ENCODE measurements at places on chromosomes 2 and 18.
A peak's percentile ranks its signal among the peaks of the same experiment; 100 is the strongest.

DNA sequence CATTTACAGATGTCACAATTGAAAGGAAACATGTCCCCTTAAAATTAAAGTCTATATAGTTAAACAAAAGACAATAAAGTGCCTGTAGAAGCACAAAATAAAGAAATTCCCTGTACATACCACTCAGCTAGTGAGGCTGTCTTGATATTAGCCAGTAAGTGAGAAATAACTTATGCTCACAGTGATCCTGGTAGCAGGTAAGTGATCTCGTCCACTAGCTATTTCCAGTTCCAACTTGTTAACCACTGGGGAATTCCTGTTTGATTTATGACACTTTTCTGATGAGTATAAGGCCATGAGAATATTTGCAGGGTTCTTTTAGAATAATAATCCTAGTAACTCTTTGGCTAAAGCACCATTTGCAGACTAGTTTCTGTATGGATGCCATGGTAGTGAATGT, 127.9 kb upstream of the PGAP1 start:
- DNase-seq: no peak

DNA sequence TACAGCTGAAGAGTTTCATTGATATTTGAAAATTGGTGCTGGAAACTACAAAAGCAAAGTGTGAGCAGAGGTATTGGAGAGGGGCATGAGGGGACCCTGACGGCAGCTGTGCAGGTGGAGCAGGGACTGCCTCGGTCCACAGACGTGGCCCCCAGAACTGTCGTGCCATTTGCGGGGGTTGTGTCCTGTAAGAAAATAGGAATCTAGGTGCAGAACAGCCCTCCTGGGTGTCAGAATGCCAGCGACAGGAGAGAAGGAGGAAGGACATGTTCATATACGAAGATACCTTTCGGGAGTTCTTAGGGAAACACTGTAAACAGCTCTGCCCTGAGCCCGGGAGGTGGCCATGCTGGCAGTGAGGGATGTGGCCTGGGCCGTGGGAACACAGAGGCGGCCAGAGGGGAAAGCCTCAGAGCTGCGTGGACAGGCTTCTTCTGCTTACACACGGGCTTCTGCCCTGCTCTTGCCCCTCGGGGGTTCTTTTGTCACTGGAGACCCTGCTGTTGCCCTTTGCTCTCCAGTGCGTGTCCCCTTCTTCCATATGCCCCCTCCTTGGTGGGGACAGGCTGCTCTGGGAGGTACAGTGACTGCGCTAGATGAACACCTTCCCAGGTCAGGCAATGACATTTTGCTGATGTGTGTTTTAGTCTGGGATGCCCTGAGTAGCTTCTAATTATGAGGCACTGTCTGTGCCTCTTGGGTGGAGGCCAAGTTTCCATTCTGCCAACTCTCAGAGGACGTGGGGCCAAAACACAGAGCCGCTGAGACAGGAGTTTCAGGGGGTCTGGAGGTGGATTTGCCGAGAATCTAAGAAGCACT, 81.9 kb upstream of the TXNDC2 start:
- DNase-seq: no peak

- DNase-seq: no peak
These were observed 205.8 kb upstream of the NCKAP5 start for GRCh38 chr2:133773854-133774653.

DNA sequence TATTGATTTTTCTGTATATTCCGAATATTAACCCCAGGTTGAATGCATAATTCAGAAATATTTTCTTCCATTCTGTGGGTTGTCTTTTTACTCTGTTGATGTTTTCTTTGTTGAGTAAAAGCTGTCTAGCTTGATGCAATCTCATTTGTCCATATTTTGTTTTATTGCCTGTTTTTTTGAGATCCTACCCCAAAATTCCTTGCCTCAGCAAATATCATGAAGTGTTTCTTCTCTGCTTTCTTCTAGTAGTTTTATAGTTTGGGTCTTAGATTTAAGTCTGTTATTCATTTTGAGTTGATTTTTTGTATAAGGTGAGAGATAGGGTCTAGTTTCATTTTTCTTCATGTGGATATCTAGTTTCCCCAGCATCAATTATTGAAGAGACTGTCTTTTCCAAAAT, 467.9 kb upstream of the GCFC2 start:
- no peak for DNase-seq

DNA sequence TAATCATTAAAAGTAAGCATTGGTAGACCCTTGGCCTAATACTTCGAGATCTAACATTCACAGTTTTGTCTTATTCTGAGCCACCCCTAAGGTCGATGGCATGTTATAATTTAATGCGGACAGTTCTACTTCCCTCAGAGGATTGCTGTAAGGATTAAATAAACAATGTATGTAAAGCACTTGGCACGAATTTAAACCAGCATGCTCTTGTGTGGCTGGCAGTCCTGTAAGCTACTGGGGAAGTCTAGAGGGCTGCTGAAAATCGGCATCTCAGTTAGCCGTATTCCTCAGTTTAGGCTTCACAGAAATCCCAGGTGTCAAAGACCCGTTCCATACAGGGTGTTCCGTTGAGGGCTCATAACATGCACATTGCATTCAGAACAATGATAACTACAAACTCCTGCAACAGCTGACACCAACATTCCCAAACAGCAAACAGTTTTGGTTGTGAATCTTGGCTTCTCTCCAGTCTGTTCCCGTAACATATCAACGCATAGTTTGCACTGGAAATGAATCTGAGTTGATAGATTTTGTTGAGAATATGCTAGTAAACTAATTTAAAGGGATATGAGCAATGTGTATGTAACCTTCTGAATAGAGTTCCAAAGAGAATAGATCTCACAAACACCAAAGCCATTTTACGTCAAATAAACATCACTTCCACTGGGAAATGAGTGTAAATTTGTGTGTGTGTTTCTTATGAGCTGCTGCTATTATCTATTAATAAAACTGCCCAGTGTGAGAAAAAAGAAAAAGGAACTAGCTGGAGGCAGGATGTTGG, 52.2 kb upstream of the ACKR3 start:
- DNase-seq: no peak

DNA sequence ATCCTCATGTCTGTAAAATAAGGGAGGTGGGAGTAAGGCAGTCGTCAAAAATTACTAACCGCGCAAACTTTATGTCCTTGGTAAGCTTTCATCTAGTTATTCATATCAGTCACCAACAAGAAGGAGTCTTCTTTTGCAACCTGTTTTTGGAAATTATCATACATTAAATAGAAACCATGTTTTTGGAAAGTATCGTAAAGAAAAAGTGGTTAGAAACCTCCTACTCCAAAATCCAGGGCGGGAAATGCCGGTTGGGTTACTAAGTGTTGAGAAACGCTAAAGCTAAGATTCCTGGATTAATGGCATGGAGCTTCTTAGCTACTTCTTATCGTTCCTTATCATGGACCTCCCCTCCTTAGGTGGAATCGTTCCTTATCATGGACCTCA, 778 bp downstream of the BBS5 start:
- DNase-seq: peak; percentile 35

GRCh38 chr2:240465268-240465764, 29.9 kb downstream of the GPC1 start:
- DNase-seq: no peak

DNA sequence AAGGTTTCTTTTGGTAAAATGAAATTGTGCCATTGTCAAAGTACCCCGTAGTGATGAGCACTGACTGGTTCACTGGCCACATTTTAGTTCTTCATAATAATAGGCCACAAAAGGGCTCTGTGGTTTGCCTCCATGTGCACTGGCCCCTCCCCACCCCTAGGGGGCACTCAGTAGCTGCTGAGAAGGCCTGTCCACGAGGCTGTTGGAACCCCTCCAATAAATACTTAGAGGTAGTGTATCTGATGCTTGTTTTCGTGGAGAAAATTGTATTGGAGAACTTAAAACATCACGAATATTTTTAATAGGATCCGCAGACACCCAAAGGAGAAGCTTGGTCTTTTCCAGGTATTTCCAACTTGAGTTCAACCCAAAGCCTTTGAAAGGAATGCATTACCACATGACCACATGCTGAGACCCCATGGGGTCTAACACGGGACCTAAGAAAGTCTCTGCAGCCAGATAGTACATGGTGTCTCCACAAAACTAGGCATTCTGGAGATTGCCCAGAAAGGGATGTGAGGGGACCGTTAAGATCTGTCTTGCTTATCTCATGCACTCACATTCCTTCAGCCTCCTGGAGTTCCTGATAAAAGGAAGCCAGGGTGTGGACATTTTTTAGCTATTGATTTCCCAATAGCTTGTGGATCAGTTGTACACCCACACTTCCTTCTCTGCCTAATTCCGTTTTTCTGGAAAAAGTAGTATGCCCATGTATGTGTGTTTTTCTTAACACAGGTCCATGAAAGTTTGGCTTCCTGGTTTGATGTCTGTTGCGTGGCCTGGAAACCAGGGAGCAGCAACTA, 28.5 kb upstream of the NOSTRIN start:
- DNase-seq: peak; percentile 53

DNA sequence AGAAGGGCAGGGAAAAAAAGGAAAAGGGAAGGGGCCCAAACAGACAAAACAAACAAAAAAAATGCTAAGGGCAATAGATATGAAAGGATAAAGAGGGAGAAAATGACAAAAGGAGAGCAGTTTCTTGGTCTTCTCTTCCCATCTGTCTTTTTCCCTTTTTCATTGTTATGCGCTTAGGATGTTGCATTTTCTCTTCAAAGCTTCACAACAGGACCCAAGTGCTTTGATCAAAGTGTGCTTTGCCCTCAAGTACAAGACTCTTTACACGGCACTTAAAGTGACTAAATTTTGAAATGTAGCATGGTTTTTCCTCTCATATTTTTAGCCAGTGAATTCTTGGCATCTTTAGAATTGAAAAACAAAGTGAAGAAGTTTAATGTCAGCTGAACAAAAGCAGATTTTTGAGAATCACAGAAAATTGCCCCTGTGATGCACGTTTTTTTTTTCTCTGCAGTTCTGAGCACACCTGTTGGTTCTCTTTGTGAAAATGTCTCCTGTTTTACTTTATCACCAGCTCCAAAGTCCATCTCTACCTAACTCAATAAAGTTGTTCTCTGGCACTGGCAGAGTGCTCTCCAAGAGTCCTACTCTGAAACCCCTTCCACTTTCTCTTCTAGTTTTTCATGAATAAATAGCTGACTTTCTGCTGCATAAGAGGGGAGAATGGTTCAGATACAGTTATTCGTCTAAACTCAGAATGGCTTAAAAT, 126.6 kb downstream of the KCNH7 start:
- no peak for DNase-seq

DNA sequence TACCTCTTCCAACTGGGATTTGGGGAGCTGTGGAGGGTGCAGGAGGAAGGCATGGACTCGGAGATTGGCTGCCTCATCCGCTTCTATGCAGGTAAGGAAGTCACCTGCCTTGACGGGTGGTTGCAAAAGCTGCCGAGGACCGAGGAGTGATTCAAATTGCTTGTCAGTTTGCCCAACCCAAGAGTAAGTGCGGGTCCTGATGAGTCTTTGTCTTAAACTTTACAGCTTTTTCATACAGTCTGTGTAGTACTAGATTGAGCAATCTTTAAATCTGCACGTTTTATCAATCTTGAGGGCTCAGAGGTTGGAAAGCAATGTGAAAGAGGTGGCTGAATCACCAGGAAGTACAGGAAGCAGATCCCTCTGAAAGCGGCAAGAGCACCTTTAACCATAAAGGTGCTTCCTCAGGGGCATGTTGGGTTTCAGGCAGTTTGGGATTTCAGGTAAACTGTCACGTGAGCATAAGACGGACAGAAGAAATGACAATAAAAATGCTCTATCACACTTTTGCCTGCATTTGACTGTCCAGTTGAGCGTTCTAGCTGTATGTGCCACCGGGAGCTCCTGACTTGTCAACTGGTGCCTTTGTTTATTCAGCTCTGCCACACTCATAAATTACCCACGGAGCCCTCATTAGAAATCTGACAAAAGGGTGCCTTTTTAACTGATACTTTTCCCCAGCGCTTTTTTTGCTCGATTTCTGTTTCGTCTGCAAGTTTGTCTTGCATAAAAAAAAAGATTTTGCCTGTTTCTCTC, 2.0 kb downstream of the PHLPP1 start:
- peak; percentile 54 for DNase-seq

- DNase-seq: no peak
These were observed 65.7 kb upstream of the DARS1 start for GRCh38 chr2:136051001-136051724.

- no peak for DNase-seq
These were observed 43.0 kb upstream of the NARS1 start for GRCh38 chr18:57664568-57665165.

DNA sequence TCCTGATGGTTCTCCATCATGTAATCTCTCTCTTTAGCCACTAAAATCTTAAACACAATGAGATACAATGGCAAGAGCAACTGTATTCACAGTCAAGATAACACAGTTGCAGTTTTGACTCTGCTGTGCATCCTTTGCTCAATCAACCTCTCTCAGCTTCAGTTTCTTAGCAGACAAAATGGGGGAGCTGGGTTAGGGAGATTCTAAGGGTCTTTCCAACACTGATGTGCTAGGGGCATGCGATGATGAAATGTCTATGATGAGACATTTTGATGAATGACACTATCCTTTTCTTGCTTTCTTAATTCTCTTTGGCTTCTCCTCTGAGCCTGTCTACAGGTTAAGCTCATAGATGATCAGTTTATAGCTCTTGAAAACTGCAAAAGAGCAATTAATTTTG, 1.1 kb downstream of the SERPINB10 start:
- DNase-seq: no peak

GRCh38 chr2:173087793-173088496, 12.3 kb downstream of the MAP3K20 start:
- DNase-seq: no peak

GRCh38 chr18:52310651-52311050, 29.3 kb upstream of the DCC start:
- no peak for DNase-seq

Measured in NCI-H82 (cell line).